GM12892 (cell line): ENCODE measurements at places on chromosomes 3 and 15.

DNA sequence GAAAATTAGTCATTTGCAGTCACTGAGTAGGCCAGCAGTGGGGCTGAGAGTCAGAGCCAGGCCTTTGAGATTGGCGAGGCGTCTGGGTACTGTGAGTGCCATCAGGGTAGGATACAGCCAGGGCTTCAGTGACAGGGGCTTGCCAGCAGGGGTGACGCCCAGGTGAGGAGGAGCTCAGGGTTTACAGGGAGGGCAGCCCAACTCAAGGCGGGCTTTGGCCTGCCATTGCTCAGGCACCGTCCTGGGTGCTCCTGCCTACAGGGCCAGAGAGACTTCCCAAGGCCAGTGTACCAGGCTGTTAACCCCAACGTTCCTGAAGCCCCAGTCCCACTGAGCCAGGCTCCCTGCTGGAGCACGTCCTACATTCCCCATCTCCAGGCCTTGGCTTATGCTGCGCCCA is 152.0 kb downstream of the FBLN2 start:
- DNase-seq: no peak

GRCh38 chr3:11653298-11654055 is 9.8 kb upstream of the VGLL4 start:
- no peak for DNase-seq

- no peak for DNase-seq
Measured at GRCh38 chr15:49645941-49646340, 25.1 kb downstream of the DTWD1 start.

DNA sequence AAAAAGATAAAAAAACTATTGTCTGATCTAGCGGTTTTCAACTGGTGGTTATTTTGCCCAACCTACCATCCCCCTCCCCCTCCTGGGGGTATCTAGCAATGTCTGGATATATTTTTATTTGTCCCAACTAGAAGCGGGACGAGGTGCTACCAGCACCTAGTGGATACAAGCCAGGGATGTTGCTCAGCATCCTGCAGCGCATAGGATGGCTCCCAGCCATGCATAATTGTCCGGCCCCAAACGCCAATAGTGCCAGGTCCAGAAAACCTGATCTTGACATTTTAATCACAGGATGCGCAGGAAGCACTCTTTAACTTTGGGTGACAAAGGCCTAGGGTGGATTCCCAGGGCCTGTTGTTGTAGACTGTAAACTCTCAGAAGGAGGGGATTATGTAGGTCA is 17.0 kb upstream of the ARL8B start:
- no peak for DNase-seq

DNA sequence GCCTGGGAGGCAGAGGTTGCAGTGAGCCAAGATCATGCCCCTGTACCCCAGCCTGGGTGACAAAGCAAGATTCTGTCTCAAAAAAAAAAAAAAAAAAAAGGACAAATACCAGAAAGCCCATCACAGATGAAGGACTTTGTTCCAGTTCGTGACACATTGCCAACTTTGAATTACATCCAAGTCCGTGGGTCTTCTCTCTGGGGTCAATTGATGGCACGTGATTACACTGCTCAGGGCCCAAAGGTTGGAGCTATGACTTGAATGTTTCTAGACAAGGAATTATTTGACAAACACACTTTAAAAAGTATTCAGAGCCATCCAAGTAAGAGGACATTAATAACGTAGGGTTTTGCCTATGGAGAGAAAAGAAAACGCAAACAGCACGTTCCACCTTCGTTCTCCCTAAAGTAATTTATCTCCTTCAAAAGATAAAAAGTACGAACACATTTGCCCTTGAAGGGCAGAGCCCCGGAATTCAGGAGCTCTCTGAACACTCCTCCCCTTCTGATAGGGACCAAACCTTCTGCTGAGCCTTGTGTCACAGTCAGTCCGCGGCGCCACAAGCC is 31.3 kb upstream of the ST3GAL6 start:
- DNase-seq: peak; percentile 34
